ENCODE measurements at places on chromosomes 7 and 10. TPM values are rescaled to one million over a fixed set of nuclear protein-coding genes. Genes with fewer than 3 reads are reported as not detected.

Gene CCDC136
- total RNA-seq, result 3.5 TPM

Gene C7orf33
- total RNA-seq, result not detected

Gene NRF1
- total RNA-seq, result 18.4 TPM

Gene ANKRD1
- total RNA-seq, result 0.65 TPM

Gene PDE6C
- total RNA-seq, result not detected

Gene AHR
- total RNA-seq, result 99.1 TPM
